Inflammatory macrophage treated with lipopolysaccharide for 4 hours (primary cell): ENCODE measurements at places on chromosomes 1 and 21.

- DNase-seq: no peak
Observed at GRCh38 chr1:172143384-172144055, 277.0 kb upstream of the C1orf105 start.

GRCh38 chr21:31383770-31384169 lies 39.7 kb upstream of the TIAM1 start:
- no peak for DNase-seq

GRCh38 chr1:157000686-157001085 lies 44.9 kb downstream of the ARHGEF11 start:
- DNase-seq: no peak

DNA sequence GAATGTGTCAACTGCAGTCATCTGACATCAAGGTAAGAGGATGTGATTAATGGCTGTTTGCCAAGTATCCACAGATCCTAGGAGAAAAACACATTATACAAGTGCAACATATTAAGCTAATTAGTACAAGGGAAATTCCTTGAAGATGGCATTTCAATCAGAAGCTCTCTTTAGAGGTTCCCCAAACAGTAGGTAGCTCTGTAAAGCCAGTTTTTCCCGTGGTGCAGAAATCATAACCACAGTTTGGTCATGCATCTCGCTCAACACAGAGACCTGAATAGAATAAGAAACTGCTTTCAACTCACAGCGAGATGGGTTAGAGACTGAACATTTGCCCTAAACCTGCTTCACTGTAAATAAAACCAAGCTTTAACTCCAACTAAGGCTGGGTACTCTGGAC lies 230.5 kb upstream of the CAMK1G start:
- no peak for DNase-seq
